Sciatic nerve (tissue), 2 donors: ENCODE measurements at places on chromosomes 6 and 20. TPM values are rescaled to one million over a fixed set of nuclear protein-coding genes. Genes with fewer than 3 reads are reported as not detected.

GRCh38 chr6:129875610-129876520, 14.8 kb upstream of the TMEM244 start:
- DNase-seq = no peak

DNA sequence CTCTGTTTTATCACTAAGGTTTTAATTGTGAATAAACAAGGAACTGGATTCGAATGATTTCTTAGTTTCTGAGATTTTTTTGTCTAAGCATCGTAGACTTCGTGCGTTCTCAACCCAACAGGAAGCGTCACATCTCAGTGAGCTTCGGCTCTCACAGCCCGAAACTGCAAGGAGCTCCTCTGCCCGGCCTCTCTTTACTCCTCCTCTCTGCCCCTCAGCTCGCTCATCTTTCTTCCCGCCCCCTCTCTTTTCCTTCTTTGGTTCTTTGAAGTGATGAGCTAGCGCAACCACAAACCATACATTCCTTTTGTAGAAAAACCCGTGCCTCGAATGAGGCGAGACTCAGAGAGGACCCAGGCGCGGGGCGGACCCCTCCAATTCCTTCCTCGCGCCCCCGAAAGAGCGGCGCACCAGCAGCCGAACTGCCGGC, 480 bp upstream of the NT5E start:
- DNase-seq = no peak

The FILIP1 gene
- 40.2 TPM for total RNA-seq

- no peak for DNase-seq
Measured at GRCh38 chr6:150243620-150244314, 100.9 kb downstream of the PPP1R14C start.

DNA sequence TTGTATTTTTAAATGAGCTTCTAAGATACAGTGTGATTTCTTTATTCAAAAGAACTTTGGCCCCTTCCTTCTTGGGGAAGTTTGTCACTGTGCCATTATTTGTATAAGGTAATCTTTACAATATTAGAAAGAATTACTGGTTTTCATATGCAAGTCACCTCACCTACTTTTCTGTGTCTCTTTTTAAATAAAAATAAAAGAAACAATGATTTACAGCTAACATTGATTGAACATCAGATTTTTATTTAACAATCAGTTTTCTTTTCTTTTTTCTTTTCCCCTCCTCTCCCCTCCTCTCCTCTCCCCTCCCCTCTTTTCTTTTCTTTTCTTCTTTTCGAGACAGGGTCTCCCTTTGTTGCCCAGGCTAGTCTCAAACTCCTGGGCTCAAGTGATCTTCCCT, 46.0 kb downstream of the CDC40 start:
- DNase-seq = no peak

The BMP2 gene
- 6.1 TPM for total RNA-seq

DNA sequence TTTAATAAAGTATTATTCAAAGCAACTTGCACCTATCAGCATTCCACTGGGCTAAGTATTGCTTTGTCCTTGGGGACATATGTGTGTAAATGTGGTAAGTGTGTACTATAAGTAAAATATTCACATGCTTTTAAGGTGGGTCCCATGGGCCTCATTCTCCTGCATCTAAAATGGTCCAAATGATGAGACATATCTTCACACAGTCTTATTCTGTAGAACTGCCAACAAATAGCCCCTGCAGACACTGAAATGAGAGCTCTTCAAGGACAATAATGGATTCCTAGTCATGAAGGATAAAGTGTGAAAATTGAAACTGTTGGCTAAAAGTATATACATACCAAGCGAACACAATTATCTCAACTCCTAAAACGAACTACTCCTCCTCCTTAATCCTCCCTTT, 81.8 kb downstream of the SMLR1 start:
- no peak for DNase-seq

GRCh38 chr20:41279546-41280225, 37.8 kb downstream of the ZHX3 start:
- DNase-seq = no peak

GRCh38 chr20:49887251-49888211, 27.8 kb downstream of the SPATA2 start:
- peak; percentile 64 for DNase-seq

- no peak for DNase-seq
Measured at GRCh38 chr6:33802186-33802958, 1.4 kb downstream of the MLN start.

- no peak for DNase-seq
Measured at GRCh38 chr6:86192123-86192522, 549.4 kb upstream of the SYNCRIP start.

DNA sequence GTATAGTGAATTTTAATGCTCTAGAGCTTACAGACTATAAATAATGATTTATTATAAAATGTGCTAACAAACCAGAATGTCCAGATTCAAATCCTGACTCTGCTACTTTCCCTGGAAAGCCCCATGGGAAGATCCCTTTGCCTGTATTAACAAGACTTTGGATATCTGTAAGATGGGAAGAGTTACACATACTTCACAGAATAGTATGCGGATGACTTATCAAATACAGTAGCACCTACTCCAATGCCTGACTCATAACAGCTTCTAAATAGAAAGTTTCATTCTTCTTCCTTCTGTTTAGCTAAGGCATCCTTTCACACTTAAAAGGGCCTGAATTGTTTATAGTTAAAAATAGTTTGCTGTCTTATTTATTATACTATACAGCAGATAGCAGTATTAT, 166.3 kb downstream of the KCNQ5 start:
- DNase-seq = no peak

GRCh38 chr20:46279103-46279502, 29.2 kb downstream of the CDH22 start:
- DNase-seq = no peak

The LIN28B gene
- total RNA-seq = not detected

The CST4 gene
- not detected for total RNA-seq

The HSF2 gene
- 16.1 TPM for total RNA-seq

The FOXF2 gene
- total RNA-seq = 0.58 TPM

The SPATS1 gene
- not detected for total RNA-seq

GRCh38 chr6:92132957-92133356, 1286.4 kb downstream of the EPHA7 start:
- DNase-seq = no peak

GRCh38 chr20:24469894-24470745, 691 bp downstream of the SYNDIG1 start:
- no peak for DNase-seq

DNA sequence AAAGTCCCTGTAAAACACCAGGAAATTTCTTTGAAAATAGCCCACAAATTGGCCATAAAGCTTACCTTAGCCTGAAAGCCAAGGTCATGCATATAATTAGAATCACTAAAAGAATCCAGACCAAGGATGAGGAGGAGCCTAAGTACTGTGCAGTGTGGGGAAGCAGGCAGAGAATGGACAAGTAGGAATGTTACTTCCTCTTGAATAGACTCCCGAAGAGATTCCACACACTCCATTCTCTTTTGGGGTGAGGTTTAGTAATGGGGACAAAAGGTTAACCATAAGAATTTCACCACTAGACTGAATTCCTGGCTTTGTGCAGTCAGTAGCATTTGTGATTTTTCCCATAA, 27.5 kb upstream of the MARCKS start:
- no peak for DNase-seq

The ZSWIM1 gene
- 8.1 TPM for total RNA-seq

GRCh38 chr20:4303136-4303535, 287.8 kb upstream of the RNF24 start:
- DNase-seq = no peak

The GHRH gene
- not detected for total RNA-seq

The RNF39 gene
- not detected for total RNA-seq

The STX11 gene
- total RNA-seq = 7.1 TPM

DNA sequence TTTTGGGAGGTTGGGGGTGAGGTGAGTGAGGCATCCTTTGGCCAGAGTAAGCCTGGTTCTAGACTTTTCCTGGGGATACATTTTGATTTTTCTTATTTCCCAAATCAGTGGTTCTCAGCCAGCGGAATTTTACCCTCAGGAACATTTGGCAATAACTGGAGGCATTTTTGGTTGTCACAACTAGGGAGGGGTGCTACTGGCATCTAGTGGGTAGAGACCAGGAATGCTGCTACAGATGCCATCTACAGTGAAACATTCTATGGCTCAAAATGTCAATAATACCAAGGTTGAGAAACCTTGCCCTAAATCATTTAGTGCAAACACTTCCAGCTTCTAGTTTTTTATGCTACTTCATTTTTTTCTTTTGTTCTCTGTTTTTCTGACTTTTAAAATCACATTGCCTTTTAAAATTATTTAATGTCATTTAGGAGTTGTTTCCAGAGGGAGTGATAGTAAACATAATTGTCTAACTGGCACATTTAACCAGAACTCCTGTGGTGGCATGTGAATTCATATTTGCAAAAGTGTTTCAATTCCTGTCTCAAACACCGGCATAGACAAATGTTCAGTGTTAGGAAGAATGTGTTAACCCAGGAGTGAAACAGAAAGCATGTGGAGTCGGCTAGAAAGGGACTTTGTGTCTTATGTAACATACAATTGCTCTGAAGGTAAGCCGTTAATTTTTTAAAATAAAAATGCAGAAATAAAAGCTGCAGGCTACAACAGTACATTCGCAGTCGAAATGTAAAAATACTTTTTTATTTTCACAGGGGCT, 59.0 kb downstream of the QRSL1 start:
- no peak for DNase-seq

GRCh38 chr20:64240243-64241015, 15.1 kb upstream of the PCMTD2 start:
- peak; percentile 37 for DNase-seq

DNA sequence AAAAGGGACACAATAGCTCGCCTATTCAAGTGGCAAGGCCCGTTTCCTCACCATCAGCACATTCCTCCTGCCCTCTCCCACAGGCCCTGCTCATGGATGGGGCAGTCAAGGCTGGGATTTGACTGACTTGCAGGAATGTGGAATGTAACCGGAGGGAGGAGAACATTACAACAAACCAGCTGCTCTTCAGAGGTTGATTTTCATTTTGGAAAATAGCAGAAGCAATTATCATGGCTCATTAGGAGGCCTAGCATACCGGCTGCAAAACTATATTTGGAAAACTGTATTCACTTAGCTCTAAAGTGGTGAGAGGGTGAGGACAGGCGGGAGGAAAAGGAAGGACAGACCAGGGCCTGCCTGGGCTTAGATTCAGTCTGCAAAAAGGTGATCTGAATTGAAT, 283.7 kb downstream of the CD83 start:
- no peak for DNase-seq

GRCh38 chr6:144075187-144075586, 20.2 kb downstream of the SF3B5 start:
- DNase-seq = no peak

The PRSS35 gene
- 3.2 TPM for total RNA-seq

GRCh38 chr20:5524896-5525295, 208.1 kb upstream of the PROKR2 start:
- DNase-seq = no peak

The OVOL2 gene
- not detected for total RNA-seq

The GLP1R gene
- 1.6 TPM for total RNA-seq

The TRAPPC3L gene
- total RNA-seq = 0.22 TPM

DNA sequence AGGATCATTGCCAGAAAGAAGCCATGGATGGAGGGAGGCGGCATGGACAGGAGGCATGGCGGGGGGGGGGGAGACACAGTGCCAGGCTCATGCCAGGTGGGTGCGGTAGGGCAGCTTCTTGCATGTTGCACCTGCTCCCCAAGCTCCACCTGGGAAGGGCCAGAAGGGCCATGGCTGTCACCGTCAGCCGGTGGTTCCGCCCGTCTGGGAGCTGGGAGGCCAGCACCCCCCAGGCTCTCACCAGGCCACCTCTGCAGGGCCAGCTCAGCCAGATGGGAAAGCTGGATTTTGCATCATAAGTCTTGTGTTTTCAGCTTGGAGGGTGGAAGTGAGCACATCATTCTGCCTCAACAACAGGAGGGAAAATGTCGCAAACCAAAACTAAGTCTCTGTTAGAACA, 404.7 kb downstream of the TAF4 start:
- DNase-seq = no peak

The CRYBG1 gene
- 10.7 TPM for total RNA-seq

DNA sequence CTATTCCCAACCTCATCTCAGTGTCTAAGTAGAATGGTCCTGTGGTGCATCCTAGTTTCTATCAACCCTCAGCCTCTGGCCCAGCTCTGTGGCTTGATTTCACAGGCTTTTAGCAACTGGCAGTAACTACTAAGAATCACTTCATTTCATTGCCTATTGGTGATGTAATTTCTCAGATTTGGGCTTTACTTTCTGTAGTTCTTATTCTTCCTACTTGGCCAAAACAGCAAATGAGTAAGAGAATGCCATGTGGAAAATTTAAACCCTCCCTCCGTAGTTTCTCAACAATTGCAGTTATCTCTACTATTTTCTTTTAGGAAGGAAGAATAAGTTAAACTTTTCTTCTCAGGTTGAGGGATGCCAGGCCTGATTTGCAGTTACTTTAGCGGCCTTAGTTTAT, 387.3 kb downstream of the CDKAL1 start:
- no peak for DNase-seq

- DNase-seq = no peak
Measured at GRCh38 chr6:47473791-47474346, 3.7 kb upstream of the CD2AP start.

The ZCCHC3 gene
- total RNA-seq = 15.6 TPM

- no peak for DNase-seq
Measured at GRCh38 chr6:78909391-78909790, 42.0 kb downstream of the IRAK1BP1 start.

The PLTP gene
- 95.4 TPM for total RNA-seq

GRCh38 chr20:63172726-63173125, 43.2 kb downstream of the YTHDF1 start:
- no peak for DNase-seq

The HSPA1L gene
- total RNA-seq = 2.8 TPM

DNA sequence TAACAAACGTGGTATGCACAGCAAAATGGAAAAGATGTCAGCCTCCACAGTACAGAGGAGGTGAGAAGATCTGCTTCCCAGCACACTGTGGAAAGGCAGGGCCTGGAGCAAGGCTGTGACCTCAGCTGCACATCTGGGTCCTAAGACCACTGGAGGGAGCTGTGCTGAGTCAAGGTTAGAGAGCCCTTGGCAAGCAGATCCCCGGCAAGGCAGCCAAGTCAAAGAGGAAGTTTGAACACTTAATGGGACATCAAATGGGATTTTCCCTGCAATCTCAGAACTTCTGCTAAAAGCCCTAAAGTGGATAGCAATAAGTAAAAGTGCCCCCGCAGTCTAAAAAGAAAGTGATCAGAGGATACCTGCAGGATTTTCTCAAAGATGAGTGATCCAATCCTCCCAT, 39.5 kb downstream of the UNC5CL start:
- peak; percentile 81 for DNase-seq

DNA sequence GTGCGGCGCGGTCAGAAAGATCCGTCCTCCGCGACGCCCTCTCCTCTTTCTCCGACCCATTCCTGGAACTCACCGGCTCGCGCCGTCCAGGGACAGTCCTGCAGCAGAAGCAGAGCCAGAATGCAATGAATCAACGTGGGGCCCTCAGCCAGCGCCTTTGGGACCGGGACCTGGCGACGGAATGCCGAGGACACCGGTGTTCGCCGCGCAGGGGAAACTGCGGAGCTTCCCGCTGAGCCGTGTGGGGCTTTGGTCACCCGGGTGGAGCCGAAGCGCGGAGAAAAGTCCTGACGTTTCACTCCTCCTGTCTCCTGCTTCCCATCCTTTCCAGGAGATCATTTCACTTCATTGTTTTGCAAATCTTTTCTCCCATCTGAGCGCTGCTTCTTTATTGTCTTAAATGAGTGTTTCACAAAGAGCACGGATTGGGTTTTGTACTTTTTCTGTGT, 26.5 kb downstream of the ULBP1 start:
- DNase-seq = no peak
